ENCODE measurements at places on chromosomes 5 and 9. TPM values are rescaled to one million over a fixed set of nuclear protein-coding genes. Genes with fewer than 3 reads are reported as not detected.

Gene FGF10
- 110 TPM for total RNA-seq

Gene SPINK4
- total RNA-seq = not detected

Gene MYORG
- total RNA-seq = 0.83 TPM

Gene IFNA2
- total RNA-seq = not detected

Gene INSL4
- total RNA-seq = not detected

Gene PCDHGA8
- 2.6 TPM for total RNA-seq

Gene LECT2
- total RNA-seq = not detected

Gene DIMT1
- 26.4 TPM for total RNA-seq

Gene IFNB1
- 0.17 TPM for total RNA-seq

Gene SLC6A19
- total RNA-seq = not detected

DNA sequence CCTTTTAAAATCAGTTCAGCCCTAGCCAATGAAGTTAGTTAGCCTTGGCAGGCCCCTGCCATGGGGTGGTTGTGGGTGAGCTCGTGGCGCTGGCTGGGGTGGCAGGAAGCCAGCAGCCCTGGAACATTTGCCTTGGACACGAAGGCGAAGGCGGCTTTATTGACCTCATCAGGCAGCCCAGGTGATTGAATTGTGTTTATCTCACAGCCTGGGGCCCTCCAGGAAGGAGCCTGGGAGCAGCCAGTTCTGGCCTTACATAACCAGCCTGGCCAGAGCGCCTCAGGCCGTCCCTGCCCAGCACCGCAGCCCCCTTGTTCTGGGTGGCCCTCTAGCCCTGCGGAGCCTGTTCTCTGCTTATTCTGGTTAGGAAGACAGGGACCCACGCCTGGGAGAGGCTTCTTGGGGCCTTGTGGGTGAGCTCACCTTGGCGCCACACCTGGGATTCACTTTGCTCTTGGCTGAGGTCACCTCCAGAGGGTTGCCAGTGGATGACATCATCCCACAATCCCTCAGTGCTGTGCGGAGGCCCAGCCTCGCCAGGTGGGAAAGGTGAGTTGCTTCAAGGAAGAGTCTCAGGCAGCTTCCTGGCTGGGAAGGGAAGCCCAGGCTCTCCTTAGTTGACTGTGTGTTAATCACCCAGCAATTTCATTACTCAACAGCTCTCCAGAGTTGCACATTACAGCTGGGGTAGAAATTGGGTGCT lies 54.4 kb upstream of the RPL26L1 start:
- peak; percentile 79 for DNase-seq

GRCh38 chr5:180115326-180116076 lies 43.9 kb upstream of the RNF130 start:
- DNase-seq = no peak

- DNase-seq = no peak
These were observed 11.2 kb downstream of the SLC22A4 start for GRCh38 chr5:132305420-132305819.

- no peak for DNase-seq
These were observed 152.4 kb downstream of the RAPGEF6 start for GRCh38 chr5:131482617-131483016.

- peak; percentile 71 for DNase-seq
These were observed 22.9 kb downstream of the RGMB start for GRCh38 chr5:98796197-98796972.

GRCh38 chr9:110900917-110901316 lies 137.4 kb downstream of the LPAR1 start:
- DNase-seq = peak; percentile 35

DNA sequence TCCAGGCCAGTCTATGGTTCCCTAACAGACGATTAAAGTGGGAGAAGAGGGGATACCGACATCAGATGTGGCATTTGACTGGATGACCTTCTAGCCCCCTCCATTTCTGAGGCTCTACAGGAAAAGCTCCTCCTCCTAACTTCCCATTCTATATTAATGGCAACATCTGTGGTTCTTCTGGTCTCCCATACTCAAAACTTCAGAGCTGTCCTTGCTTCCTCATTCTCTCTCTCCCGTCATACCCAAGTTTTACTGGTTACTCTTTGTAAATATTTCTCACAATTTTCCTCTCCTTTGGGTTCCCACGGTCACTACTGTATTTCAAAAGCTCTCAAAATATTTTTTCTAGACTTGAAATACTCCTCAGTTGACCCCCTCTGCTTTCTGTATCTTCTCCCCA lies 36.0 kb upstream of the IL7R start:
- DNase-seq = no peak

DNA sequence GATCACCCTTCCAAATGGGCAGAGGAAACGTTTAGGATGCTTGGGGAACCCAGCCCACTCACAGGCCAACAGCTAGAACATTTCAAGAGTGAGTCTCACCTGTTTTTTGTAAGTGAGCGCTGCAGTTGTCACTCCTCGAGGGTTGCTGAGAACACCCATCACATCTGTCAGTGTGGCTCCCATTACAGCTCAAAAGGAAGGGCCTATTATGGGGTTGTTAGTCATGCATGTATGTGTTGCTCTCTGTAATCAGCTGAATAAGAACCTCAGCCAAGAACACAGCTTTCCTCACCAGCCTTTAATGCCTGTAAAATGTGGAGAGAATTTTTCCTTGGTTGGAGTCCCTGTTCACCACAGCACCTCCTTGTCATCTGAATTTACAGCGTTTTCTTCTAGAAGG lies 196.3 kb upstream of the KLF4 start:
- peak; percentile 35 for DNase-seq

DNA sequence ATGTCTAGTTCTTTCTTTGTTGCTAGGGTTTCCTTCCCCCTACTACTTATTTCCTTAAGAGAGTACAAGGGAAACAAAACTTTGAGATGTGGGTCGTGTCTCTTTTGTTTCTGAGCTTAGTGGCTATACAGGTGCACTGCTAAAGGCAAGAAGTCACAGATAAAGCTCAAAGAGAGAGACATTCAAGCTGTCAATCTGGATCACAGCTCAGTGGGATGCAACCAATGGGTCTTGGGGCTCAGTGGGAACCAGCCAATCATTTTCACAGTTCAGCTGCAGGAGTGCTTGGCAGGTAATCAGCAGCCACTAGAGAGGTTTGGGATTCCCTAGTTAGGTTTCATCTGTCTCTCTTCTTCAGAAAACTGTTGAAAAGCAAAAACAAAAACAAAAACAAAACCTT lies 135.4 kb upstream of the SGCD start:
- DNase-seq = no peak
